ENCODE measurements at places on chromosomes 7 and 10.

DNA sequence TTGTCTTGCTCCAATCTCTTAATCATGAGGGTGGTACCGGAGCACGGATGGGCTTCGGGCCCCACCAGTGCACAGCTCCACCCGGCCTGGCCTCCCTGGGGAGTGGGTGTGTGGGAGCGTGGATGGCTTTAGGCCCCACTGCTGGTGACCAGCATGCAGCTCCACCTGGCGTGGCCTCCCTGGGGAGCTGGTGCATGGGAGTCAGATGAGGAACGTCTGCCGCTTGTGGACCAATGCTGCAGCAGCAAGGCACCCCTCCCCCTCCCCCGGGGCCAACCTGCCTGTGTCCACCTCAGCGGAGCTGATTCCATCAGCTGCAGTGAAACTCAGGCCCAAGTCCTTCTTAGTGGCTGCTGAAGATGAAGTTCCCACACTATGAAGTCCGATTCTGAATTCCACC lies 511.4 kb downstream of the PTPRN2 start:
- DNase-seq: no peak

GRCh38 chr7:150954201-150954985 lies 23.7 kb downstream of the KCNH2 start:
- DNase-seq: no peak

GRCh38 chr7:73991522-73992100 lies 36.4 kb upstream of the ELN start:
- DNase-seq: no peak

- no peak for DNase-seq
Observed at GRCh38 chr10:18554479-18554878, 96.9 kb downstream of the NSUN6 start.

GRCh38 chr10:67487199-67487598 lies 208.8 kb downstream of the CTNNA3 start:
- DNase-seq: no peak

DNA sequence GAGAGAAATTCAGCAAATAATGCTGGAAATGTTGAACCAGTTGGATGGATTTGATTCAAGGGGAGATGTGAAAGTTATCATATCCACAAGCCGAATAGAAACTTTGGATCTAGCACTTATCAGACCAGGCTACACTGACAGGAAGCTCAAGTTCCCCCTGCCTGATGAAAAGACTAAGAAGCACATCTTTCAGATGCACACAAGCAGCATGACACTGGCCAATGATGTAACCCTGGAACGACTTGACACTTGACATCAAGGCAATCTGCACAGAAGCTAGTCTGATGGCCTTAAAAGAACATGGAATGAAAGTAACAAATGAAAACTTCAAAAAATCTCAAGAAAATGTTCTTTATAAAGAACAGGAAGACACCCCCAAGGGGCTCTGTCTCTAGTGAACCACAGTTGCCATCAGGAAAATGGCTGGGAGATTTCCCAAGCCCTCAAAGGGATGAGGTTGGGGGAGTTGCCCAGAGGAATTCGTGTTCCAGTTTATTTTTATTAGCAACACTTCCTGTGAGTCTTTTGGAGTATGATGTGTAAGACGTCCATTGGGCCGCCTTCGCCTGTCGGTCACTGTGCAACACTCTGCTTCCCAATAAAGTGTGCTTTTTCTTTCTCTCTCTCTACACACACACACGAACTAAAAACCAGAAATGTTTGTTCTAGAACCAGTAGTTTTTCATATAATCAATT lies 200.0 kb downstream of the HIBADH start:
- no peak for DNase-seq

GRCh38 chr7:14258861-14259260 lies 269.4 kb upstream of the ETV1 start:
- DNase-seq: no peak

GRCh38 chr7:92075455-92076158 lies 58.7 kb downstream of the CYP51A1 start:
- no peak for DNase-seq

- DNase-seq: no peak
Observed at GRCh38 chr7:38740041-38740440, 108.9 kb upstream of the AMPH start.

DNA sequence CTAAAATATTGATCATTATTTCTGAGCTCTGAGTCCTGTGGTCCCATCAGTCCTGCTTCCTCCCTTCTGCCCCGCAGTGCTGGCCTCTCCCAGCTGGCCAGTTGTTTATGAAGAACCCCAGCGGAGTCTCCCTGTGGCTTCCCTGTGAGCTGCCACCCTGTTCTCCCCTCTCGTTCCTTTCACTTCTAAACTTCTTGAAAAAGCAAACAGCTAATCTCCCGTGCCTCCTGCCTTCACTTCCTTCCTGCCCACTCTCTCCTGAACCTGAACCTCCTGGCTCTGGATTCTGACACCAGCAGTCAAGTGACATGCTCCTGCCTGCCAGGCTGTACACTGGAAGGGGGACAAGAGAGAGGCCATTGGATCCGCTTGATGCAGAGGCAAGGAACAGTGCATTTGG lies 63.7 kb upstream of the ZPBP start:
- DNase-seq: no peak

- DNase-seq: no peak
Observed at GRCh38 chr10:133393401-133394063, 425 bp upstream of the MTG1 start.

- no peak for DNase-seq
Observed at GRCh38 chr10:102668326-102669107, 24.2 kb downstream of the TRIM8 start.

DNA sequence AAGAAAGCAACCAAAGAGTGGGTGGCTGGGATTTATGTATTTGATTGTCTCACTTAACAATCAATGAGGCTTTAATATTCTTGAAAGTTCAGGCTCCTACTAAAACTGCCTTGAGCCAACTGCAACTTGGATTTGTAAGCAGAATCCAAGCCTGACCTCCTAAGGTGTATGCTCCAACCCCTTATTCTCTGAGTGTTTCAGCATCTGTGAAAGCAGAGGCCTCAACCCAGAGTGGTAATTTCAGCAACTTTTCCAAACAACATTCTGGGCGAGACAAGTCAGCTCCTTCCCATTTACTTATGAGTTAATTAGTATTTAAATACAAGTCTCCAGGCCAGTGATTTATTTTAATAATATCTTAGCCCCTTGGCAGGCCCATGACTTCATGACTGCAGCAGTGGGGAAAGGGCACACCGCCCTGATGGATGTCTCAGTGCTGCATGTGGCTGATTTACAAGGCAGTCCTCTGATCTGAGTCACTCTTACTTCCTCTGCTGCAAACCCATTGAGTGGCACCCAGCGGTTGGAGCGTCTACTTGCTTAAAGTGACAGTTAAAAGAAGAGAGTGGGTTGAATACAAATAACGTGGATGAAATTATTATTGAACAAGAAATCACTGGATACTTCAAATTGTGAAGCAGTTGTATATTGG lies 209.1 kb downstream of the TRIL start:
- DNase-seq: no peak

DNA sequence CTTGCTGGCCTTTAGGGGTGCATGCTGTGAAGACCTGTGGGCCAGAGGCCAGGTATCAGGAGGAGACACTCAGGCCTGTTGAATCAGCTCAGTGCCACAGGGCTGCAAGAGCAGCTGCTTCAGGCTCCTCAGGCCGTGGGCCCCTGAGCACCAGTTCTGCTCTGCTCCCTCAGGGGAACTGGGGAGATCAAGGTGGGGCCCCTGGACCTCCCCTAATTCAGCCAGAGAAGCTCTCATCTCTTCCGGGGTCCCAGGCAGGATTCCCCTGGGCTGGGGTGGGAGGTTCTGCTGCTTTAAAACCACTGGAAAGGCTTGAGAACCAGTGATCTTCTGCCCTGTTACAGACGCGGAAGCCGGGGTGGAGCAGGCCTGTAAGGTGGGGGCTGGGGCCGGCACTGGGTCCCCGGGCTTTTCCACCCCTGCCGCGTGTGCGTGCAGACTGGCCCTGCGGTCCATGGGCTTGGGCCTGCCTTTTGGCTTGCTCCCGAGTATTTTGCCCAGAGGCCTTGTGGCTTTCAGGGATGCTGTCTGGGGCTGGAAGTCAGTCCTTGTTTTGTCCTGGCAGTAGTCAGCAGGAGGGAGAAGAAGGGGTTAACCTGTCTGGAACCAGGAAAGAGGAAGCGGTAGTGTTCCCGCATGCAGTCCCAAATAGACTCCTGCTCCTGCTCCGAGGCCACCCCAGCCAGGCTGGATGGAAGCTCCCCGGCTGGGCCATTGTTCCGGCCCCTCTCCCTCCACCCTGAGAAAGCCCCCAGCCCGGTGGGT lies 74.3 kb downstream of the LHPP start:
- no peak for DNase-seq

- DNase-seq: no peak
Observed at GRCh38 chr7:23811540-23811939, 101.5 kb downstream of the STK31 start.

All from WERI-Rb-1 (cell line).